SJSA1 (cell line): ENCODE measurements at places on chromosomes 3 and 15. TPM values are rescaled to one million over a fixed set of nuclear protein-coding genes. Genes with fewer than 3 reads are reported as not detected.

DNA sequence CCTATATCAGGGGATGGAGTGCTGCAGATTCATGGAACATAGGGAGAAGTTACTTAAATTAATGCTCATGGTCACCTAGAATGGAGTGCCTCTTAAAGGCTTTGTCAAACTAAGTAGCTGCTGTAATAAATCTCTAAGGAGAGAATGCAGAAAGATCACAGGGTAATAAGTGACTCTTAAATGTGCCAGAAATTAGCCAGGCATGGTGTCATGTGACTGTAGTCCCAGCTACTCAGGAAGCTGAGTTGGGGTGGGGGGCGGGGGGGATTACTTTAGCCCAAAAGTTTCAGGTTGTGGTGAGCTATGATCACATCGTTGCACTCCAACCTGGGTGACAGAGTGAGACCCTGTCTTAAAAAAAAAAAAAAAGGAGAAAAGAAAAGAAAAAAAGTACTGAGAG is 90.9 kb upstream of the ASB14 start:
- no peaks in the 10 kb centered on the region for H3K4me1 ChIP-seq
- H3K27me3 ChIP-seq = no peaks in the 10 kb centered on the region; the same call in 1 of the 2 replicates
- H3K27ac ChIP-seq = no peak overlapping the region
- H3K36me3 ChIP-seq = no peaks in the 10 kb centered on the region
- DNase-seq = no peak
- H3K4me3 ChIP-seq = no peak overlapping the region

- H3K4me1 ChIP-seq = peaks cover 16% of the 10 kb centered on the region
- no peaks in the 10 kb centered on the region for H3K27me3 ChIP-seq
- no peak overlapping the region for H3K4me3 ChIP-seq
- H3K36me3 ChIP-seq = no peaks in the 10 kb centered on the region
- DNase-seq = no peak
- no peak overlapping the region for H3K27ac ChIP-seq
These were observed 27.2 kb upstream of the TMEM158 start for GRCh38 chr3:45253316-45253715.

Gene FANCD2OS
- not detected in 2 replicates for total RNA-seq

DNA sequence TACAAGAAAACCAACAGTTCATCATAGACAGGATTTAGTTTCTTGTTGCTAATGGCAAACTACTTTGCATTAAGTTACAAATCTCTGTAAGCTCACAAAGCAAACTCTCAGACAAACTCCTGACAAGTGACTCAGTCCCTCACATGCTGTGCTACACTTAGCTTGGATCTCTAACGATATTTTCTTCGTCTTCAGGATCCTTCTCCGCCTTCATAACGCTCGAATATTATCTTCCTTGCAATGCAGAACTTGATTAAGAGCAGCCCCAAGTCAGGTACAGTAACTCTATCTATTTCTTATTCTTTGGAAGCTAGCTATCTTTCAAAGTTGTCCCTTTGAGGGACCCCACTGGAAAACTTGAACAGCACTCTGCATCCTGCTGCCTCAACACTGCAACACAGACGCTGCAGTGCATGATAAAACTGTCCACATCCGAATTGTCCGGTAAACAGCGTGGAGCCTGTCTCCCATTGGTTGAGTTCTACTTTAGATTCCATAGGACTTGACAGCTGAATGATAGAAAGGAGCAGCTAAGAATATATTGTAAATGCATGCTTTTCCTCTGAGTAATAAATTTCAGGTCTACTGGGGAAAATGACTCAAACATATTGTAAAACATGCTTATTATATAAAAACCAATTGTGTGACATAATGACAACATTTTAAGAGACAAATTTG is 61.3 kb downstream of the UACA start:
- peak overlapping the region; percentile 71 for H3K27ac ChIP-seq
- no peaks in the 10 kb centered on the region for H3K27me3 ChIP-seq
- peak; percentile 57 for DNase-seq
- H3K4me1 ChIP-seq = peaks cover 51% of the 10 kb centered on the region

- H3K27ac ChIP-seq = no peak overlapping the region
- no peaks in the 10 kb centered on the region for H3K36me3 ChIP-seq
- H3K27me3 ChIP-seq = no peaks in the 10 kb centered on the region
- no peak overlapping the region for H3K4me3 ChIP-seq
- no peaks in the 10 kb centered on the region for H3K4me1 ChIP-seq
These were observed 25.9 kb downstream of the ADGRG7 start for GRCh38 chr3:100635273-100635701.

DNA sequence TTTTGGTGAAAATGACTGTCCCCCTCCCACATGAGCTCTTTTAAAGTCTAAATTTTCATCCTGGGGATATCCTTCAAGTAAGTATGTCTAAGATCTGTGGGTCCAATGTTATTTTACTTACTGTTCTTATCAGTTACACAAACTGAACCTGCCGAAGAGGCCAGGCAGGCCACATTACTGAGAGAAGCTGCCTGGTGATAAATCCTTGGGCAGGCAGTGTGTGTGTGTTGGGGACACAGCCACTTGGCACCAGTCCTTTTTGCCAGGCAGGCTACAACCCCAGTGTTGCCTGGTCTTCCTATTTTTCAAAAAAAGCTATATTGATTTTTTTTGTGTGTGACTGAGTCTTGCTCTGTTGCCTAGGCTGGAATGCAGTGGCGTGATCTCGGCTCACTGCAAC is 50.6 kb upstream of the RASA2 start:
- H3K4me1 ChIP-seq = peaks cover 15% of the 10 kb centered on the region
- no peak for DNase-seq
- peaks cover 15% of the 10 kb centered on the region for H3K36me3 ChIP-seq
- H3K27me3 ChIP-seq = no peaks in the 10 kb centered on the region
- no peak overlapping the region for H3K27ac ChIP-seq

DNA sequence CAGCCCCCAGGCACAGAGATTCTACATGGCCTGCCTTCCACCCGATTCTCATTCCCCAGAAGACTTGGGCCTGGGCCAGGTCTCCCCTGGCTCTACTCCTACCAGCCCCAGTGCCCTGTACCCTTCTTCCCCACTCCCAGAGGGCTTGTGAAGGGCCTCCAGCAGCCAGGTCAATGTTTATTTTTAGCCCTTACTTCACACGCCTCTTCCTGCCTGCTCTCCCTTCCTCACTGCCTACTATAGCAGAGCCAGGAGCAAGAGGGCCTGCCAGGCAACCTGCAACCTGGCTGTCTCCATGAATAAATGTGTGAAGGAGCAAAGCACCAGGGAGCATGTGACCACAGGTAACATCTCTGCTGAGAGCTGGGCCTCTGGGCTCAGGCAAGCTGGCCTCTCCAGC is 26.4 kb upstream of the APEH start:
- no peaks in the 10 kb centered on the region for H3K4me1 ChIP-seq
- no peak overlapping the region for H3K4me3 ChIP-seq
- no peaks in the 10 kb centered on the region for H3K27me3 ChIP-seq
- no peaks in the 10 kb centered on the region for H3K36me3 ChIP-seq
- DNase-seq = no peak

Gene DCLK3
- total RNA-seq = not detected in 2 replicates

Gene SCG3
- total RNA-seq = not detected in 2 replicates

GRCh38 chr3:60160111-60160821 is 1091.0 kb downstream of the FHIT start:
- no peak overlapping the region for H3K4me3 ChIP-seq
- H3K4me1 ChIP-seq = no peaks in the 10 kb centered on the region
- H3K27ac ChIP-seq = no peak overlapping the region
- DNase-seq = no peak
- no peaks in the 10 kb centered on the region for H3K36me3 ChIP-seq

Gene DNAH12
- not detected in 2 replicates for total RNA-seq

Gene GORASP1
- total RNA-seq = 22.7 and 39.7 TPM in 2 replicates

DNA sequence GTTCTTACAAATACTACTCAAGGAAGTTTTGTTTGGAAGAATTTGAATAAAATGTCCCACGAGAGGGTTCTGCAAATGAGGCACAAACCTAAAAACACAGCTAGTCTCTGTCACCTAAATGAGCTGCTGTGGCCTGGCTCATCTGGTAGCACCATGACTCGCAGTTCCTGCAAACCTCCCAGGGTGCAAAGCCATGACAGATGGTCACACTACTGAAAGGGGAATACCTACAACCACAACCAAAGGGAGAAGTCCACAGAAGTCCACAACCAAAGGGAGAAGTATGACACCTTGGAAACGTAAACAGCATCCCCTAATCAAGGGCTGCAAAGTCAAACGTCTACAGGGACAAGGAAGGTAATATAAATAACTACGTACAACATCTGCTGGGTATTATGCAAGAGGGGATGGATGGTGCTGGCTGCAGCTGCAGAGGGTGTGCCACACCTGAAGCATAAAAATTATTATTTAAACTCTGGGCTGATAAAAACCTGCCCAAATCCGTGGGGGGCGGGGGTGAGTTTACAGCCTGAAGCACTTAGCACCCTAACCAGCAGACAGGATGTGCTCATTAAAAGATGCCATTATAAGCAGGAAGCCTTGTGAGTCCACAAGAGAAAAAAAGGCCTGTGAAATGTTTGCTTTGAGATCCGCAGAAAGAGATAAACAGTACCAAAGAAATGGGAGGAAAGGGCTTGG is 184.0 kb downstream of the MAGI1 start:
- H3K27ac ChIP-seq = no peak overlapping the region
- H3K4me1 ChIP-seq = no peaks in the 10 kb centered on the region

DNA sequence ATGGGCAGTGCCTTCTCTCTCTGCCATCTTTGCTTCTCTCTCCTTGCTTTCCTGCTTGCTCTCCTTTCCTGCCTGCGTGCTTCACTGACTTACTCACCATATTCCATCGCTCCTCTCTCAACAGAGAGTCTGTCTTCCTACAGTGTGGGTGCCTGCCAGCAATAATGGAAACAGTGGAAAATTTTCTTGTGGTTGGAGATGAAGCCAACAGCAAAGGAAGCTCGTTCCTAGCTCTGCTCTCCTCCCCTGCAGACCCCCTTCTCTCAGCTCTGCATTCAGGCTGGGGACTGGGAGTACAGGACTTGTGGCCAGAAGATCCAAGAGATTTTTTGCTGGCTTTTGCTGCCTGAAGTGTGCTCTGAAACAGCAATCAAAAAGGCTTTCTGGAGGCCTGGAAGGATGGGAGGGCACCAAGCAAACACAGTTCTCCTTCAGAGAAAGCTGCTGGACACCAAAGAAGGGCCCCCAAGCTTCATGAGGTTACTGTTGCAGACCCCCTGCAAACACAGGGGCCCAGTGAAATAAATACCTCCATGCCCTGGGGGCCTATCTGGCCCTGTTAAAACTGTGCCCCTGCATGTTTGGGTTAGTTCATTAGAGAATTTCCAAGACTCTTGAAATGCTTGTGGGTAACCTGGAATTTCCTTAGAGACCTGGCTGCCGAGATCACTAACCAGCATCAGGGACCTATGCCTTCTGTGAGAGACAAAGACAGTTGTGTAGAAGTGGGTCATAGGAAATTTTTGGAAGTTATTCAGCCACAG is 149.9 kb upstream of the RASGRP1 start:
- H3K27ac ChIP-seq = peak overlapping the region; percentile 88
- H3K4me1 ChIP-seq = peaks cover 36% of the 10 kb centered on the region
- peak; percentile 93 for DNase-seq
- H3K4me3 ChIP-seq = no peak overlapping the region
- no peaks in the 10 kb centered on the region for H3K27me3 ChIP-seq
- no peaks in the 10 kb centered on the region for H3K36me3 ChIP-seq

Gene MEX3B
- total RNA-seq = 18.4 and 20.4 TPM in 2 replicates

DNA sequence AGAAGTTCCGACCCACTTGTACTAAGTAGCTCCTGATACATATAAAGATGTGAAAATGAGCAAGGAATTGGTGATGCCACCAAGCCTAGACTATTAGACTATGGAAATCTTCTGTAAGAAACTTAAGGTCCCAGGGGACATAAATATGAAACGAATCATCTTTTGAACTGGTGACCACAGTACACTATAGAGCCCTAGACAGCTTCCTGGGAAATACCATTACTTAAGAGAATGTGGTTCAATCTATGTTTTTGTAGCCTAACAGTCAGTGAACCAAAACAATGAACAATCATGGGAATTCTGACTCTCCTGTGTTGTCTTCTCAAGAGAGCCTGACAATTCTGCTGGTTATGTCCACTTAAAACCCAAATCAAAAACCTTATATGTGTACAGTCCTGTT is 191.6 kb downstream of the GREM1 start:
- no peak overlapping the region for H3K4me3 ChIP-seq
- H3K27ac ChIP-seq = no peak overlapping the region
- DNase-seq = no peak
- H3K36me3 ChIP-seq = no peaks in the 10 kb centered on the region
- H3K4me1 ChIP-seq = peaks cover 12% of the 10 kb centered on the region

Gene FRMD5
- 3.8 and 10.5 TPM in 2 replicates for total RNA-seq

DNA sequence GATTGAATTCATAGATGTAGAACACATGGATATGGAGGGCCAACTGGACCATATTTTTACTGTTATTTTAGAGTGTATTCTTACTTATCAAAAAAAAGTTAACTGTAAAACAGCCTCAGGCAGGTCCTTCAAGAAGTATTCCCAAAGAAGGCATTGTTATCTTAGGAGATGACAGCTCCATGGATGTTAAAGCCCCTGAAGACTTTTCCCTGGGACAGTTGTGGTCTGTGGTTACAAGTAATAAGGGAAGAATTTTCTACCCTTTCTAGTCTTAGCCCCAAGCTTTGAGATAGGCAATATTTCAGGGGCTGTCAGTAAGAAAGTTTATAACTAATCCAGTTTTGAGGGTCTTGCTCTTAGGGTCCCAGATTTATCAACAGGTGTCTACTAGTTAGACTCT is 62.5 kb downstream of the LRRC49 start:
- peaks cover 13% of the 10 kb centered on the region for H3K4me1 ChIP-seq
- DNase-seq = no peak
- no peak overlapping the region for H3K4me3 ChIP-seq
- H3K27me3 ChIP-seq = no peaks in the 10 kb centered on the region

Gene GALNT15
- total RNA-seq = 1.3 and 2.1 TPM in 2 replicates

Gene GUCA1C
- total RNA-seq = not detected in 2 replicates

DNA sequence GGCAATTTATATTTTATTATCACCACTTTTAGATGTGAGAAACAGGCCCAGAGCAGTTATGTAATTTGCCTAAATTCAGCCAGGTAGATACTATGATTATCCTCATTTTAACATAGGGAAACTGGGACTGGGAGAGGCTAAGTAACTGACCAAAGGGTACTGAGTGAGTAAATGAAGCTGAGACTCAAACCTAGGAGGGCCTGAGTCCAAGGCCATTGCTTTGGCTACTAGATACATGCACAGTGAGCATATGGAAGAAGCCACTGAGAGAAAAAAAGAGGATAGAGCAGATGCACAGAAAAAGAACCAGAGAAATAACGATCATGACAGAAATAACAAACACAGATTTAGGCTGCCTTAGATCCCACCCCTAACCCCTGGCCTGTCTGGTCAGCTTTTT is 33.6 kb downstream of the USF3 start:
- H3K4me1 ChIP-seq = peaks cover 8% of the 10 kb centered on the region
- no peak overlapping the region for H3K4me3 ChIP-seq

DNA sequence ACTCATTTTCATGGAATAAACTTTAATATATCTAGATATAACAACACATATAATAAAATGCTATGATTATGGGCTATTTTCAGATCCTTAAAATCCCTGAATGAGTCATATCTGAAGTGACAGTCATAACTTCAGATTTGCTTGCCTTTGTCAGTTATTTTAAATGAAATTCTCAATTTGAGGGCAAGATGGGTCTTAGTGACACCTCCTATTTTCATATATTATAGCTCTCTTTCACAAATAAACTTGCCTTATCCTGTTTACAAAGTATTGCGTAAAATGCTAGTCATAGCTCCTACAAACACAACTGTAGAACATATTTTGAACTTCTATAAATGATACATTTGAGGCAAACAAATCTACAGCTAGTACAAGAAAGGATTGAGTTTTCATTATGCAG is 6.2 kb upstream of the THRB start:
- H3K27ac ChIP-seq = no peak overlapping the region
- H3K4me3 ChIP-seq = no peak overlapping the region
- H3K36me3 ChIP-seq = no peaks in the 10 kb centered on the region
- DNase-seq = no peak
